ENCODE measurements at places on chromosomes 3 and 15.

- no peak overlapping the region for H3K4me3 ChIP-seq
- no peak overlapping the region for H3K27ac ChIP-seq
- H3K4me1 ChIP-seq: no peaks in the 10 kb centered on the region
- H3K27me3 ChIP-seq: no peaks in the 10 kb centered on the region
- H3K36me3 ChIP-seq: no peaks in the 10 kb centered on the region
- peak; percentile 53 for DNase-seq
Measured at GRCh38 chr3:21551019-21551418, 200.0 kb downstream of the ZNF385D start.

GRCh38 chr15:77019521-77020331 is 24.8 kb downstream of the PSTPIP1 start:
- DNase-seq: peak; percentile 44
- H3K36me3 ChIP-seq: no peaks in the 10 kb centered on the region
- H3K4me3 ChIP-seq: no peak overlapping the region
- no peaks in the 10 kb centered on the region for H3K4me1 ChIP-seq

- no peak overlapping the region for H3K4me3 ChIP-seq
- no peak overlapping the region for H3K27ac ChIP-seq
Measured at GRCh38 chr15:40990789-40991188, 37.5 kb downstream of the CHAC1 start.

DNA sequence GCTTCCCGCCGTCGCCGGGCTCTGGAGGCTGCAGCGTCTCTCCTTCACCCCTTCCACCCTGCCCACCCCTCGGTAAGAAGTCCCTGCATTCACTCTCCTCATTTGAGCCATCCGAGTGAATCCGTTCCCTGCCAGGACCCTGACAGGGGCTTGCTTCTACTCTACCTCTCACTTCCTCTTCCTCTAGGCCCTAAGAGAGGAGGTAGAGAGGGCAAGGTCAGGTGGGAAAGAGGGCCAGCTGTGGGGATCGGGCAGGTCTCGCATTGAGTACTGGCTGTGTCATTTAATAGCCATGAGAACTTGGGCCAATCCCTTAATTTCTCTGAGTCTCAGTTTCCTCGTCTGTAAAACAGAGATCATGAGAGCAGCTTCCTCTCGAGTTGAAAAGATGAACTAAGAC is 283.6 kb downstream of the UACA start:
- no peak overlapping the region for H3K27ac ChIP-seq
- no peaks in the 10 kb centered on the region for H3K4me1 ChIP-seq
- no peaks in the 10 kb centered on the region for H3K36me3 ChIP-seq
- DNase-seq: no peak
- no peaks in the 10 kb centered on the region for H3K27me3 ChIP-seq
- no peak overlapping the region for H3K4me3 ChIP-seq

- no peaks in the 10 kb centered on the region for H3K27me3 ChIP-seq
- no peak overlapping the region for H3K27ac ChIP-seq
- no peaks in the 10 kb centered on the region for H3K36me3 ChIP-seq
Measured at GRCh38 chr3:39203402-39203801, 11.0 kb upstream of the XIRP1 start.
